ENCODE measurements at places on chromosomes 1 and 21.
A peak's percentile ranks its signal among the peaks of the same experiment; 100 is the strongest.

GRCh38 chr1:40896482-40896881 is 34.3 kb upstream of the CITED4 start:
- H3K4me3 ChIP-seq = no peak overlapping the region
- H3K27me3 ChIP-seq = no peaks in the 10 kb centered on the region
- DNase-seq = no peak
- no peaks in the 10 kb centered on the region for H3K36me3 ChIP-seq

GRCh38 chr1:196890668-196891067 is 2.8 kb downstream of the CFHR4 start:
- DNase-seq = no peak
- H3K27ac ChIP-seq = no peak overlapping the region

GRCh38 chr1:1371364-1371745 is 3.7 kb downstream of the AURKAIP1 start:
- peak overlapping the region; percentile 52 for H3K27ac ChIP-seq
- H3K36me3 ChIP-seq = peaks cover 10% of the 10 kb centered on the region
- no peaks in the 10 kb centered on the region for H3K27me3 ChIP-seq
- no peak overlapping the region for H3K4me3 ChIP-seq

DNA sequence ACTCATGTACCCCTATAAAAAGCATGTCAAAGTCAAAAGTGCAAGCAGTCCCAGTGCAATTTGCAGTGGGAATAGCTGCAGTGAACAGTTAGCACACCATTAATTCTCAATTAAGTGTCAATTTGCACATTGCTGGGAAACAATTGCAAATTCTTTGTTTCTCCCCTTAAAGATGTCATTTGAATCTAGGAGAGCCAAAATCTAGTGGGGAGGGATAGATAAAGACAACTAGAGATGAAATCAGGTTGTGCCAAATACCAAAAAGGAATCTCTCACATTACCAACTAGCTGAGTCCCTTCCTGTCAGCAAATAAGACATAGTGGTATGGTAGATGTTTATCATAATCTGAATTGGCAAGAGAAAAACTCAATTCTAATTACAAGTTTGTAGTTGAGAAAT is 330.7 kb downstream of the NUF2 start:
- H3K36me3 ChIP-seq = no peaks in the 10 kb centered on the region
- no peak overlapping the region for H3K4me3 ChIP-seq
- H3K4me1 ChIP-seq = no peaks in the 10 kb centered on the region
- H3K27ac ChIP-seq = no peak overlapping the region

GRCh38 chr1:210792250-210793102 is 341.5 kb downstream of the KCNH1 start:
- no peak for DNase-seq
- no peaks in the 10 kb centered on the region for H3K27me3 ChIP-seq
- H3K4me3 ChIP-seq = no peak overlapping the region
- no peaks in the 10 kb centered on the region for H3K4me1 ChIP-seq

DNA sequence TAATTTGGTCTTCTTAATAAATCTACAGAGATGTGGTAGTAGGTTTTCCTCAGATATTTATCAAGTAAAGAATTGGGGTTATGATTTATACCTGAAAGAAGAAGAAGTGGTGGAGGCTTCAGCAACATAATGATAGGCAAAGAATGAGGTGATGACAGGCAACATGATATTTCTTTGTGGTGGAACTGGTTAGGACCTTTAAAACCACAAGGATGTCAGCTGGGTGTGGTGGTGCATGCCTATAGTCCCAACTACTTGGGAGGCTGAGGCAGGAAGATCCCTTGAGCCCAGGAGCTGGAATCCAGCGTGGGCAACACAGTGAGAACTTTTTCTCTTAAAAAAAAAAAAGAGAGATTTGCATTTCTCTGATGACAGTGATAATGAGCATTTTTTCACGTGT is 34.1 kb upstream of the COL11A1 start:
- no peak overlapping the region for H3K27ac ChIP-seq
- H3K27me3 ChIP-seq = no peaks in the 10 kb centered on the region
- H3K4me3 ChIP-seq = no peak overlapping the region
- H3K36me3 ChIP-seq = no peaks in the 10 kb centered on the region

- H3K4me1 ChIP-seq = no peaks in the 10 kb centered on the region
- no peak overlapping the region for H3K4me3 ChIP-seq
- DNase-seq = no peak
- H3K27me3 ChIP-seq = no peaks in the 10 kb centered on the region
- H3K27ac ChIP-seq = no peak overlapping the region
- no peaks in the 10 kb centered on the region for H3K36me3 ChIP-seq
Measured at GRCh38 chr1:224670506-224670905, 54.4 kb downstream of the CNIH3 start.

DNA sequence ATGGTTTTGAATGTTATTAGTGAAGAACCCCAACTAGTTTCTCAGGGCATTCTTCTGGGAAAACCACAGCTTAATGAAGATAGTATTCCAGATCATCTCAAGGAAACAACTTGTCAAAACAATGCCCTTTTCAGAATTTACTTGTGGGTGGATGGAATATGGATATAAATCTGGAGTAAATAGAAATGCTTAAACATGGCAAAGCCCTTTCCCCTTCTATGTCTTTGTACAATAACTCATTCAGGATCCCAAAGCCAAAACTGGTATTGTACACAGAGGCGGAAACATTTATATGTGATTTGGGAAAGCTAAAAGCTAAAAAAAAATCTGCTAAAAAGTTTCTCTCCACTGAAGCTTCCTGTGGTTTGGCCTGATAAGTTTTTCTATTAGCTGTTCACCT is 55.5 kb upstream of the RGS5 start:
- H3K27ac ChIP-seq = no peak overlapping the region
- DNase-seq = no peak
- no peaks in the 10 kb centered on the region for H3K4me1 ChIP-seq
- H3K27me3 ChIP-seq = no peaks in the 10 kb centered on the region
- no peaks in the 10 kb centered on the region for H3K36me3 ChIP-seq
- no peak overlapping the region for H3K4me3 ChIP-seq

DNA sequence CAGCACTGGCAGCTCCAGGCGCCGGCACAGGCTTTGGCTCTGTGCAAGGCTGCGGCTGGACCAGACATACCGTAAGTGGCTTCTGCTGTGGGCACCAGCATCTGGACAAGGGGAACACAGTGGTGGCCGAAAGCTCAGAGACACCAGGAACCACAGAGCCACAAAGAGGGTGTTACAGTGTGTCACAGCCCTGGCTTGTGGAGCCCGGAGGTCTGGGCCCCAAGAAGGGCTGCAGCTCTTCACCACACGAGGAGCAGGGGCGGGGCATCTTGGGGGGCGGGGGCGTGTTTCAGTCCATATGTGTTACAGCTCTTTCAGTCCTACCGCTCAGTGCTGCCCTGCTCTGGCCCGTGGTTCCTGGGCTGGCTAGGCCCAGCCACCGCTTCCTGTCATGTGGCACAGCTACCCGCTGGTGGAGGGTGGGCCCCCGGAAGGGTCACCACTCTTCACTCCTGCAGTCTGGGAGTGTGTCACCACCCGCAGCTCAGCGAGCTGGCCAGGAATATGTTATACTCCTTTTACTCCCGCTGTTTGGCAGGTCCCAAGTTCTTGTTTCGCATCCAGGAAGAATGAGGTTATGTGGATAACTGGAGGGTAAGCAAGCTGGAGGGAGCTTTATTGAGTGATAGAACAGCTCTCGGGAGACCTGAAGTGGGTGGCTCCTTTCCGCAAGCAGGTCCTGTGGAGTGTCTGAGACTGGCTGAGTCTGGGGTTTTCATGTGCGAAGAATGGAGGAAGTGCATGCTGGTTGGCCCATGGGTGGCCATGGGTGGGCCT is 3.3 kb upstream of the LSM10 start:
- H3K36me3 ChIP-seq = no peaks in the 10 kb centered on the region
- no peaks in the 10 kb centered on the region for H3K27me3 ChIP-seq
- H3K27ac ChIP-seq = peak overlapping the region; percentile 55
- peak overlapping the region; percentile 58 for H3K4me3 ChIP-seq

- H3K27ac ChIP-seq = no peak overlapping the region
- DNase-seq = no peak
- H3K27me3 ChIP-seq = no peaks in the 10 kb centered on the region
- H3K4me1 ChIP-seq = no peaks in the 10 kb centered on the region
- H3K36me3 ChIP-seq = peaks cover 89% of the 10 kb centered on the region
Measured at GRCh38 chr1:55084257-55084656, 44.9 kb downstream of the PCSK9 start.

DNA sequence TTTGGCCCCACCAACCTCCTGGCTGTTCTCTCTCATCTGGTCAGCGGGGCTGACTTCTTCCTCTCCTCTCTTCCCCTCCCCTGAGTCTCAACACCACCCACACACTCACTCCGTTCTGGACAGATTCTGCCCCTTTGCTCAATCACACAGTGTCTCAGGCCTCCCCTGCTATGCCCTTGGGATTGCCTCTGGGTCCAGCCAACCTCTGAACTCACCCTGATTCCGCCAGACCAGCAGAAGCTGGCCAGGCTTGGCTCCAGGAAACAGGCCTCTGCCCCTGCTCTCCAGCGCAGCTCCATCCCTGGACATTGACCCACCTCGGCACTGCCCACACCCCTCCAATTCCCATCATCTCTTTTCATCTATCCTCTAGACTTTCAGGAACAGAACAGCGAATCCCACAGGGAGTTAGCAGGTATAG is 22.1 kb downstream of the AHDC1 start:
- peaks cover 14% of the 10 kb centered on the region for H3K4me1 ChIP-seq
- no peak overlapping the region for H3K27ac ChIP-seq
- H3K27me3 ChIP-seq = no peaks in the 10 kb centered on the region
- no peak for DNase-seq

DNA sequence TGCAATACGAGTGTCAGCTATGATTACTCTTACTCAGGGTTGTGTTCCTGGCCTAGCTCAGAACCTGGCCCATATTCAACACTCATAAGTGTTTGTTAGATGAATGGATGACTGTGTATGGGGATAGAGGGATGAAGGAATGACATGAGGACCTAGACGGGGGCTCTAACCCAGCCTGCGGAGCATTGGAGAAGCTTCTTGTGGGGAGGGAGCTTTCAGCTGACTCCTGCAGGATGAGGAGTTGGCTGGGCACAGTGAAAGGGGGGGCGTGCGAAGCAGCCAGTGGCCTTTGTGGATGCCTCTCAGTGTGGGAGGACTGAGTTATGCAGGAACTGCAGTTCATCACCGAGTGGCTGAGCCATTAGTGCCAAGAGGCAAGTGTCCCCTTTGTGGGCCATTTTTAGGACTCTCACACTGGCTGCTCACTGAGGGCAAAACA is 1.2 kb upstream of the EXTL1 start:
- no peak for DNase-seq
- H3K36me3 ChIP-seq = no peaks in the 10 kb centered on the region
- peak overlapping the region; percentile 97 for H3K27ac ChIP-seq
- H3K27me3 ChIP-seq = no peaks in the 10 kb centered on the region
- H3K4me1 ChIP-seq = peaks cover 49% of the 10 kb centered on the region

- no peak overlapping the region for H3K27ac ChIP-seq
- H3K4me1 ChIP-seq = peaks cover 5% of the 10 kb centered on the region
- no peaks in the 10 kb centered on the region for H3K27me3 ChIP-seq
- H3K36me3 ChIP-seq = peaks cover 6% of the 10 kb centered on the region
- no peak overlapping the region for H3K4me3 ChIP-seq
- DNase-seq = no peak
Measured at GRCh38 chr1:94515296-94515947, 26.1 kb downstream of the F3 start.

DNA sequence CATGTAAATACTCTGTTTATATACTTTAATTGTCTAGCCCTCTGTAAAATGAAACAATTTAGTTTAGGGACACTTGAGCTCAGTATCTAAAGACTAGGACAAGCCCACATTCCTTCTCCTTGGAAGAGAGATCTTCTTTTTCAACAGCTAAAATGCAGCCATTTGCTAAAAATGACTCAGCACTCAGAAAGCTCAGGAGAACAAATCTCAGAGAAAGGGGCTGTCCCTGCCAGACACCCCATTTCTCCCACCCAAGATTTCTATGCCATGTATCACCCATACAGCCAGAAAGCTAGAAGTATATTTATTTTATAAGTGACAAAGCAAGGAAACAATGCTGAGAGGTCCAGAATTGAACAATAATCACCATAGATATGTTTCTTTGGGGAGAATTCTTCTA is 23.2 kb upstream of the PRDX6 start:
- H3K27ac ChIP-seq = no peak overlapping the region
- no peaks in the 10 kb centered on the region for H3K36me3 ChIP-seq
- no peaks in the 10 kb centered on the region for H3K27me3 ChIP-seq
- DNase-seq = no peak
- peaks cover 12% of the 10 kb centered on the region for H3K4me1 ChIP-seq

DNA sequence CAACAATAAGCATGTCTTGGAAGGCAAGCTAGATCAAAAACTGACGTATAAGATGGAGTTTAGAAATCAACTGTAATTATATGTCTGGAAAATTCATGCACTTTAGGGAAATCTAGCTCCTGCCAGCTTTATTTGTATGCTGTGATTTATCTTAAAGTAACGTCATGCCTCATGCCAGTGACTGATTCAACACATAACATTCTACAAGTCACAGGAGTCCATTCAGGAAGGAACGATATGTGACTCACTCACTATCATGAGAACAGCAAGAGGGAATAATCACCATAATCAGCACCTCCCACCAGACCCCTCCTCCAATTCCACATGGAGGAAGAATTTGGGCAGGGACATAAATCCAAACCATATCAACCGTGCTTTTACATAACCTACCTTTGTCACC is 682.4 kb upstream of the ADAMTS5 start:
- no peaks in the 10 kb centered on the region for H3K36me3 ChIP-seq
- no peak overlapping the region for H3K27ac ChIP-seq
- DNase-seq = no peak
- H3K4me3 ChIP-seq = no peak overlapping the region
- no peaks in the 10 kb centered on the region for H3K27me3 ChIP-seq
- H3K4me1 ChIP-seq = peaks cover 3% of the 10 kb centered on the region

GRCh38 chr1:76190749-76191424 is 116.3 kb downstream of the ST6GALNAC3 start:
- no peak overlapping the region for H3K4me3 ChIP-seq
- no peaks in the 10 kb centered on the region for H3K27me3 ChIP-seq
- no peak for DNase-seq
- H3K27ac ChIP-seq = no peak overlapping the region

- no peaks in the 10 kb centered on the region for H3K4me1 ChIP-seq
- H3K4me3 ChIP-seq = no peak overlapping the region
- DNase-seq = no peak
- no peak overlapping the region for H3K27ac ChIP-seq
- no peaks in the 10 kb centered on the region for H3K27me3 ChIP-seq
Measured at GRCh38 chr1:219461981-219462400, 150.9 kb downstream of the ZC3H11B start.

GRCh38 chr1:206001476-206001888 is 1.7 kb downstream of the RAB7B start:
- H3K4me3 ChIP-seq = no peak overlapping the region
- H3K4me1 ChIP-seq = no peaks in the 10 kb centered on the region
- H3K36me3 ChIP-seq = no peaks in the 10 kb centered on the region
- DNase-seq = no peak
- H3K27ac ChIP-seq = no peak overlapping the region
- H3K27me3 ChIP-seq = no peaks in the 10 kb centered on the region

- H3K36me3 ChIP-seq = no peaks in the 10 kb centered on the region
- DNase-seq = no peak
- no peak overlapping the region for H3K4me3 ChIP-seq
- H3K27me3 ChIP-seq = no peaks in the 10 kb centered on the region
Measured at GRCh38 chr1:112251766-112252506, 144.1 kb upstream of the CTTNBP2NL start.

- H3K27ac ChIP-seq = no peak overlapping the region
- H3K36me3 ChIP-seq = no peaks in the 10 kb centered on the region
- H3K4me3 ChIP-seq = no peak overlapping the region
- H3K4me1 ChIP-seq = peaks cover 21% of the 10 kb centered on the region
- DNase-seq = peak; percentile 92
Measured at GRCh38 chr1:156616463-156616862, 2.8 kb upstream of the HAPLN2 start.

GRCh38 chr1:206065547-206066145 is 12.7 kb downstream of the RHEX start:
- H3K36me3 ChIP-seq = no peaks in the 10 kb centered on the region
- H3K27me3 ChIP-seq = no peaks in the 10 kb centered on the region
- H3K27ac ChIP-seq = no peak overlapping the region
- no peak overlapping the region for H3K4me3 ChIP-seq
- no peaks in the 10 kb centered on the region for H3K4me1 ChIP-seq
